ENCODE measurements at places on chromosomes 11 and 22.
A peak's percentile ranks its signal among the peaks of the same experiment; 100 is the strongest.

DNA sequence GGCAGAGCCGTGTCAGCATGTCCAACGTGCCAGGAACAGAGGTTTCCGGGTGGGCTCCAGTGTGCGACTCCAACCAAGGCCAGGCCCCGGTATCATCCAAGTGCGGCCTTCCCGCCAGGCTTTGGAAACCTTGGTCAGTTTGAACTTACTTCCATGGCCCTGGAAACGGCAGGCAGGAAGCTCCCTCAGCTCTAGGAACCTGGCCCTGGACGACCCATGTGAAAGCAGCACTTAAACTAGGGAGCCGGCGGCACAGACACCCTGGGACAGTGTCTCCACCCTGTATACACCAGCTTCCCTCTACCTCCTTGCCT lies 65.2 kb downstream of the MYH9 start:
- DNase-seq, result no peak

DNA sequence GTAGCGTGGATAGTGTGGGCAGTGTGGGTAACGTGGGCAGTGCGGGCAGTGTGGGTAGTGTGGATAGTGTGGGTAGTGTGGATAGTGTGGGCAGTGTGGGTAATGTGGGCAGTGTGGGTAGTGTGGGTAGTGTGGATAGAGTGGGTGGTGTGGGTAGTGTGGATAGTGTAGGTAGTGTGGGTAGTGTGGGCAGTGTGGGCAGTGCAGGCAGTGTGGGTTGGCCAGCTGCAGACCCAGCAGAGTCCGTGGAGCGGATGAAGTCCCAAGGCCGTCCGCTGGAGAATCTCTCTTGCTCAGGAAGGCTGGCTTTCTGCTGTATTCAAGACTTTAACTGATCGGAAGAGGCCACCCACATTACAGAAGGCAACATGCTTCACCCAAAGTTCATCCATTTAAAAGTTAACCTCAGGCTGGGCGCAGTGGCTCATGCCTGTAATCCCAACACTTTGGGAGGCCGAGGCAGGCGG lies 26.1 kb upstream of the KRTAP5-6 start:
- DNase-seq, result no peak

GRCh38 chr11:724049-724777 lies 18.2 kb downstream of the EPS8L2 start:
- DNase-seq, result no peak

GRCh38 chr11:45844822-45845578 lies 2.3 kb upstream of the CRY2 start:
- no peak for DNase-seq

GRCh38 chr11:7449211-7449840 lies 36.0 kb upstream of the OLFML1 start:
- no peak for DNase-seq

DNA sequence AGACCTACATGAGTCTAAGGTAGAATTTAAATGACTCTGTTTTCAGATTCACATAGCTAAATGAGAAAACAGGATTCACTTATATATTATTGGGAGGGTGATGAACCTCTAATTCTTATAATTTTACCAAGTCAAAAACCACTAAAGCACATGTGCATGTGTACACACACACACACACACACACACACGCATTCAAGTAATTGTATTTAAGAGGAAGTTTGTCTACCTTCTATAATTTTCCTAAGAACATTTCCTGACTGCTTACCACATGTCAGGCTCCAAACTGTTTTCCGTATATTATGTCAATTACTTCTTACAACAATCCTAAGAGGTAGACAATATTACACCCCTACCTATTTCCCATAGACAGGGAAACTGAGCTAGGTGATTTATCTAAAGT lies 6.7 kb downstream of the RNF141 start:
- DNase-seq, result peak; percentile 46

Data from KG1 (cell line).